Body of pancreas (tissue), 4 donors: ENCODE measurements at places on chromosomes 6 and 20.

DNA sequence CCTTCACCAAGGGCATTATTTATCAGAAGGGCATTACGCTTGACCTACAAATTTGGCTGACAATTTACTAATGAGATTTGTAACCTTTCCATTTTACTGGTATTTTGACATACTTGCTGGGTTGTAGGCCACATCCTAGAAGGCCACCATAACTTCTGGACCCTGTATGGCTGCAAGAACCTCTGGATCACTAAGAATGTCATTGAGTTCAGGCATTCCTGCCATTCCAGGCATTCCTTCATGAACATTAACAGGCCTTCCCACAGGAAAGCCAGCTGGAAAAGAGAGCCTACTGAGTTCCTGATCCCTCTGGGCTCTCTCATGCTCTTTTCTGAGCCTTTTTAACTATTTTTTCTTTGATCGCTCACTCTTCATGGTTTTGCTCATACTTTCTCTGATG lies 28.4 kb upstream of the SLC35A1 start:
- DNase-seq: no peak

DNA sequence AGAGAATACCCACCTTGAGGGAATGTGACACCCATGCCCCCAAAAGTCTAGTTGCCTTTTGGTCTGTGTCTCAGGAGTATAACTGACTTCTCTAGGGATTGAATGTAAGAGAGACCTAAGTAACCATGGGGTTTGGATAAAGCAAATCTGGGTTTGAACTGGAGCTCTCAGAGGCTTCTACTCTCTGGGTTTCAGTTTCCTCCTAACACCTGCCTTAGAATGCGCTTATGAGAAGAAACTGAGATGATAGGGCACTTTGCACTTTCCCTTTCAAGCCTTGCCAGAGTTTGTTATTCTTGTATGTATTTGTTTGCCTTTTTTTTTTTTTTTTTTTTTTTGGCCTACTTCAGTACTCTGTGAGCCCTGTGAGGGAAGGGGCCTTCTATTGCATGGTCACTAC lies 19.4 kb downstream of the SDHAF4 start:
- no peak for DNase-seq

- DNase-seq: no peak
Observed at GRCh38 chr6:149095842-149096241, 221.7 kb upstream of the TAB2 start.

DNA sequence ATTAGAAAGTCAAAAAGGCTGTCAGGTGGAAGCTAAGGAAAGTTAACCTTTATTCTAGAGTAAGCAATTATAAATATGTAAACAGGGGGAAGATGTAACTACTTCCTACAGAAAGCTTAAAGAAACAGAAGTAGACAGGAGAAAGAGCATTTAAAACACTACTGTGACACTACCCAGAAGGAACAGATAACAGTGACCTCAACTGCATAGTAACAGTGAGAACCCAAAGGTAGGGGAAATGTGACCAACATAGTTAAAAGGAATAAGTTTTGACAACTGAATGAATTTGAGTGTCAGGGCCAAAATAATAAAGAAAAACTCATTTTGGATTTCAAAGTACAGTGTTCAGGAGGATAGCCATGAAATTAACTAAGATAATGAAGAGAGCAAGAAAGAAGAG lies 43.5 kb downstream of the IBTK start:
- DNase-seq: no peak

- no peak for DNase-seq
Observed at GRCh38 chr6:92582211-92582610, 837.1 kb downstream of the EPHA7 start.

DNA sequence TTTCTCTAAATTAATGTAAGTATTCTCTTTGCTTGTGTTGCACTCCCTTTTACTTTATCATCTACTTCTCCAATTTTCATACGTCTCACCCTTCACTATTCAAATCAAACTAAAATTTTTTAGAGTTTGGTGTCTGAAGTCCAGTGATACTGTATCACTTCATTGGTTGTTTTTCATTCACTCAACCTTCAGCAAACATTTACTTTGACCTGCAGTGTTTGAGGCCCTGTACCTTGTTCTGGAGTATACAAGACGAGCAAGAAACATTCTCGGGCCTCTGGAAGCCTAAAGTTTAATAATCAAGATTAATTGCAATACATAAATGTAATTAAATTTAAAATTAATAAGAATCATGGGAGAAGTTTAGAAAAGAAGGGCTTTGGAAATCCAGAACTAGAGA lies 64.6 kb downstream of the SCAF8 start:
- no peak for DNase-seq

GRCh38 chr6:84756877-84757276 lies 7.5 kb downstream of the TBX18 start:
- DNase-seq: no peak

GRCh38 chr6:18527836-18528743 lies 140.9 kb downstream of the RNF144B start:
- no peak for DNase-seq

- peak; percentile 74 for DNase-seq
Observed at GRCh38 chr6:8707956-8708772, 272.8 kb upstream of the SLC35B3 start.

DNA sequence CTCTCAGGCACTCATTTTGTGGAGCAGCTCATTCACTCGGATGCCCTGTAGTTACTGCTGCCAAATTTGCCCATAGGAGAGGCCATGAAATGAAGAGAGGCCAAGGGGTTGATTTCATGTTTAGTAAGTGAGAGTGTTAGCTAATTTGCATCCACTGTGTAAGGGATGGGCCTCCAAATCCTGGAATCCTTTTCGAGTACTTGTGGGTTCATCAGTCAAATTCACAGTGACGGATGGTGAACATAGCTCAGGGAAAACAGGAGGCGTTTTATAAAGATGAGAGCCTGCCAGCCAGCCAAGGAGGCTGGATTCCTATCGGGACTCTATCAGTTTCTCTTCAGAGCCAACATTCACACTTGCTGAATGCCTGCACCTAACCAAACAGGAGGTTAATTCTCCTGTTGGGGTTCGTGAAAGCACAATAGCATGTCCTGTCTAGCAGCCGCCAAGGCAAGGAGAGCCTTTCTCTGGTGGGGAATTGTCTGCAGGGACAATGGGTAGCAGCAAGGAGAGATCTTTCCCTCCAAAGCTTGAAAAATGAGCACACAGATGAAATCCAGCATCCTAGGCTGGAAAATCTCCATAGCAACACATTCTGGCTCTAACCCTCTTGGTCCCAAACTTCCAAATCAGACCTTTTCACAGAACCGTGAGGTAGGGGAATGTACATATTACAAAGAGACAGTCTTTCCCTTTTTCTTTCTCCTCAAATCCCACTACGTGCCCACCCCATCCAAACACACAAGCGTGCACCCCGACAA lies 231.4 kb upstream of the ECI2 start:
- DNase-seq: no peak

- DNase-seq: no peak
Observed at GRCh38 chr6:53977551-53977950, 133.7 kb upstream of the MLIP start.

- no peak for DNase-seq
Observed at GRCh38 chr6:8006208-8006607, 58.0 kb downstream of the BLOC1S5 start.
